ENCODE measurements at places on chromosomes 2 and 18.

GRCh38 chr2:28982381-28982950 lies 1.4 kb downstream of the TOGARAM2 start:
- no peak for DNase-seq

GRCh38 chr2:55742996-55743395 lies 49.4 kb upstream of the PNPT1 start:
- DNase-seq: no peak

- DNase-seq: no peak
These were observed 565.4 kb upstream of the LRRTM1 start for GRCh38 chr2:80869858-80870438.

- DNase-seq: no peak
These were observed 616.0 kb downstream of the NUP35 start for GRCh38 chr2:183740241-183740640.

GRCh38 chr2:187586011-187586641 lies 31.9 kb upstream of the TFPI start:
- DNase-seq: no peak

DNA sequence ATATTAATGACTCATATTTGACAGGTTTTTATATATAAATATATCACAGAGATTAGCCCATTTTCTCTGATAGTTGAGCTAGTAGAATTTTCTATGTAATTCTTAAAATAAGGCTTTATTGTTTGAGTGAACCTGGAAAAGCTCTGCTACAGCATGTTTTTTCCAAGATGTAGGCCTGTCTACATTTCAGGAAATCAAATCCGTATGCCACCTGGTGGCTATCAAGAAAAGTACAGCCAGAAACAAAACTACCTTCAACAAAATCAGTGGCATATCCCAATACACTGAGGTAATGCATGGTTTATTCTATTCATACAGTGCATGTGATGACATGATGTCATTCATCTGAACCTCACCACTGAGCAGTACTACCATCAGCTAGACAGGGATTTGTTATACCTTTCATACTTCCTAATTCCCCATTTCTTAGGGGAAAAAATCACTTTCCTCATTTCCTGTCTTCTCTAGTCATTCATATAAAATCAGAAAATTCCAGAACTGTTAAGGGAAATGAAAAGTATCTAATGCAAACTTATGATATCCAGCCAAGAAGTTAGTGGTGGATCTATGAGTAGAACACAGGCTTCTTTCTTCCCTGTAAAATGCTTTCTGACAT lies 310.4 kb upstream of the SYT4 start:
- no peak for DNase-seq

DNA sequence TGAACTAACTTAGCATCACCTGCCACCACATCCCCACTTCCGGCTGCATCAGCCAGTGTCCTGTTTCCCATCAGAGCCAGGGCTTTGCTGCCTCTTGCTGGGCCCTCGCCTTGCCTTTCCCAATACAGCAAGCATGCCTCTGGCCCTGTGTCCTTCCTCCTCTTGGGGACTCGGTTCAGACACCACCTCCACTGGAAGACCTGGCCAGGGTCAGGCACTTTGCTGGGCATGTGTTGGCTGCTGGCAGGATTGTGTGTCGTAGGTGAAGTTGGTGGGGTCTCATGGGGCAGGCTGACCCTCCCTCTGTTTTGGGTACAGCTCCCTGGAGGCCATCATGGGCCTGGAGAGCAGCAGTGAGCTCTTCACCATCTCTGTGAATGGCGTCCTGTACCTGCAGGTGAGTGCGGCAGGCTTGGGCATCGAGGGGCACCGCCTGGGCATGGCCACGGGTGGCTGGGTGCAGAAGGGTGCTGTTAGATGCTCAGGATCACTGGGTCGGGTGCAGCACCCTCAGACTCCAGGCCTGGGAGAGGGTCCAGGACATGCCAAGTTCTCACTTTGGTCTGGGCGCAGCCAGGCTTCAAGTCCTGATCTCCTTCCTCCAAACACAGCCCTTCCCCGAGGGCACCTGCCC lies 6.6 kb downstream of the ERFE start:
- no peak for DNase-seq

DNA sequence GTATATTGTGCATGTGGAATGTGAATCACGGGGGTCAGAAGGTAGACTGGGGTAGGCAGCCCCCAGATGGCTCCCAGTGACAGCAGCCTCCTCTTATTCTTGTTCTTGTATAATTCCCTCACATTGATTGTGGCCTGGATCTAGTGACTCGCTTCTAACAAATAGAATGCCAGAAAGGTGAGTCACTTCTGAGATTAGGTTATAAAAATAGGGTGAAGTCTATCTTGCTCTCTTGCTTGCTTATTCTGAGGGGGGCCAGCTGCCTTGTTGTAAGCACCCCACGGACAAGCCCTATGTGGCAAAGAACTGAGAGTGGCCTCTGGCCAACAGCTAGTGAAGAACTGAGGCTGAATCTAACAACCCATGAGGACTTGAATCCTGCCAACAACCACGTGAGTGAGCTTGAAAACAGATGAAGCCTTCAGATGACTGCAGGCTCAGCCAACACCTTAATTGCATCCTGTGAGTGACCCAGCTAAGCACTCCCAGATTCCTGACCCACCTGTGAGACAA lies 15.6 kb upstream of the RMND5A start:
- no peak for DNase-seq

GRCh38 chr18:70423988-70424387 lies 135.1 kb downstream of the SOCS6 start:
- no peak for DNase-seq

- DNase-seq: no peak
These were observed 98.3 kb downstream of the MYCN start for GRCh38 chr2:16038621-16039020.

DNA sequence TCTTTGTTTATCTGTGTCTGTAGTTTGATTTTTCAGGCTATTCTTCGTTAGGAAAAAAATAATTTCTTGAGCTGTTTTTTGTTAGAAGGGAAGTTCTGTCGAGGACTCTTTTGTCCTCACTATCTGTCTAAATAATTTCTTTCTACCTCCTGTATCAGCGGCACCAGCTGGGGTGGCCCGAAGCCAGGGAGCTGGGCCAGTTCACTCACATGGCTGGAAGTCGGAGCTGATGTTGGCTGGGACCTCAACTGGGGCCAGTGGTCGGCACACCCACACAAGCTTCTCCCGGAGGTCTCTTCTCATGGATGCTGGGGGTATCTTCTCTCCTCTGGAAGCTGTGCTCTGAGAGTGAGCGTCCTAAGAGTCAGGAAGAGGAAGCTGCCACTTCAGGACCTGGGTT lies 8.0 kb upstream of the PDIA6 start:
- DNase-seq: no peak

DNA sequence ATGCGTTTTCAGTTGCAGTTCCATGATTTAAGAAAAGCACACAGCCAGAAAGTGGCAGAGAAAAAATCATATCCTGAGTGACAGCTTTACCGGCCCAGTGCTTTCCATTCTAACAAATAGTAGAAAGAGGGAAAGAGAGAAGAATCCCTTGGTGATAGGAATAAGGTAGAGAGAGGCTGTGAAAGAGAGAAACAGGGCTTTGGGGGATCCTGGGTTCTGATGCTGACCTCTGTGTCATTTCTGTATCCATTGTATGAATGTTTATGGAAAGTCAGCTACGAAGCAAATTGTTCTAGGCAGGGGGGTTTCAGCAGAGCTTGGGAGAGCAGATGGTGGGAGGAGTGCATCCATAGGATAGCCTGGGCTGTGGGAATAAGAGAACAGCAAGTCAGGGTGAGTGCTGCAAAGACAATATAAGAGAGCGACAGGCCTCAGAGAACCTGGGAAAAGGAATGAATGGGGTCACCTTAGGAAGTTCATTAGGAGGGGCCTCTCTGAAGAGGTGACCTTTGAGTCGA lies 203.4 kb upstream of the TNP1 start:
- DNase-seq: no peak

- DNase-seq: no peak
These were observed 20.6 kb downstream of the EVA1A start for GRCh38 chr2:75539955-75540716.

GRCh38 chr2:101904916-101905315 lies 86.8 kb upstream of the IL1R2 start:
- DNase-seq: no peak

- no peak for DNase-seq
These were observed 140.4 kb upstream of the VRK2 start for GRCh38 chr2:57906152-57906732.

DNA sequence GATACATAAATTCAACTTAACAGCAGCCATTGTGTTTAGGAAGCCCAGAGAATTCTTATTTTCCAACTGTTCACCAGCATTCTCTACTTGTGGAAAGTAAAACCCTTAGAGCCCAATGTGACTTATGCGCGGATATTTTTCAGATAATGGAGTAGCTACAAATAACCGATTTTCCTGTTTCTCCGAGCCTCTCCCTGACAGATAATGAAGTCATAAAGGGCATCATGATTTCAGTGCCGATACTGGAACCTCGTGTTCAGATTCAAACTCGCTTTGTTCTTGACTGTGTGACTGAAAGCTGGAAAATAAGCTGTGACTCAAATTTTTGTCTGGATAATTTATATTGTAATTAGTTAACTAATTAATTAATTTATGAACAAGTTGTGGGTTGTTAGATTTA lies 228.2 kb downstream of the VAPA start:
- DNase-seq: no peak
